Peyer's patch (tissue), 4 donors: ENCODE measurements at places on chromosomes 16 and 17.

- peak; percentile 51 for DNase-seq
Observed at GRCh38 chr17:79612468-79613194, 1.8 kb upstream of the RBFOX3 start.

GRCh38 chr16:27708651-27709050 is 158.7 kb downstream of the KATNIP start:
- no peak for DNase-seq

- DNase-seq, result no peak
Observed at GRCh38 chr17:72683506-72684404, 408.7 kb downstream of the SLC39A11 start.

GRCh38 chr17:81365148-81365600 is 30.1 kb upstream of the BAHCC1 start:
- DNase-seq, result no peak

DNA sequence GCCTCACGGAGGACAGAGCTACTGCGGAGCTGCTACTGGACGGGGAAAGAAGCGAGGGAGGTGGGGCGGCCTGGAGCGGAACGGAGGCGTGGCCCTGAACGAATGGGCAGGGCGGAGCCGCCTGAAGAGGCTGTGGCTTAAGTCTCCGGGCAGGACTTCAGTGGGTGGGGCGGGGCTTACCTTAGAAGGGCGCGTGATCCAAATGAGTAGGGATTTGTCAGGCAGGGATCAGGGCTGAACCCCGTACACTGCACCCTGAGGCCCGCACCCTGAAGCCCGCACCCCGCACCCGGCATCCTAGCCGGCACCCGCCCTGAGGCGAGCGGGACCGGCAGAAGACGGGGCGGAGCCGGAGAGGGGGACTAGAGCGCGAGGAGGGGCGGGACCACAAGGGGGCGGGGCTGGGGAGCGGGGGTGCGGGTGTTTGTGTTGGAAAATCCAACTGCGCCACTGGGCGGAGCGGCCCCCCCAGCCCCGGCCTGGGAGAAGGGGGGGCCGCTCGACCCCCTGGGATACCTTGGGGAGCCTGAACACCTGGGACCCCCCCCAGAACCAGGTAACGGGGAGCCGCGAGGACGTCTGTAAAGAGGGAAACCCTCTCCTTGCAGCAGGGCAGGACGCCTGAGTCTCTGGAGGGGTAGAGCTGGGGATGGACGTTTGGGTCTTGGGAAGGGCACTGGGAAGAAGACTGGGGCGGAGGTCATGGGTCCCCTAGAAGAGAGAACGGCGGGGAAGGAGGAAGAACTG is at the start of gene KDM6B:
Gene KDM6B, plus strand, starts transcription at position 423 of the 747 bp plus-strand sequence. CDS start 11,338 bp downstream, outside the sequence.
- DNase-seq, result peak; percentile 98

DNA sequence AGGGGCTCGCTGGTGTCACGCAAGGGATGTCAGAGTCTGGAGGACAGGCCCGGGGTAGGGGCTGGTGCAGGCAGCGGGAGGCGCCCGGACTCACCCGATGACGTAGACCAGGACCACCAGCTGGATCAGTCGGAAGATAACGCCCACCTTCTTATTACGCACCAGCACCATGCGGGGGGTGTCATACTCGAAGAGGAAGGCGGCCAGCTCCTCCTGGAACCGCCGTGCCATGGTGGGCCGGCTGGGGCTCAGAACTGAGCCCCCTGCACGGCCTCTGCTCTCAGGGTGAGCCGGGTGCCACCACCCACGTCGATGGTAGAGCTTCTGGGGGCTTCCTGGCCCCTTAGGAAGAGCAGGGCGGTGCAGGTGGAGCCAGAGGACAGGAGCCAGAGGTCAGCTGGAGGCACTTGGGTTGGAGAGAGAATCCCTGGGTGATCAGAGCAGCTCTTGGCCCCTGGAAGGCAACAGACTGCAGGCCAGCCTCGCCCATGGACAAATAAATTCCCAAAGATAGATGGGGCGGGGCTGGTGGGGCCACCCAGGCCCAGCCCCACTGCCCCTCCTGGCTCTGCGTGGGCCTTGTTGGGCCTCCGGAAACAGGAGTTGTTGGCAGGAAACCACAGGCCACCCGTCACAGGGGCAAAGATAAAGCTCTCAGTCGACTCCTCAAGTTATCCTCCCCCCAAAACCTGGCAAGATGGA is at the start of gene P2RX1:
Gene P2RX1, minus strand, starts transcription at position 471 of the 702 bp plus-strand sequence. Its CDS starts 240 bp downstream, at position 231.
- DNase-seq, result peak; percentile 81

- DNase-seq, result peak; percentile 84
Observed at GRCh38 chr16:88759245-88759975, 25.6 kb downstream of the PIEZO1 start.

- DNase-seq, result no peak
Observed at GRCh38 chr17:70030371-70030770, 44.7 kb upstream of the KCNJ16 start.

DNA sequence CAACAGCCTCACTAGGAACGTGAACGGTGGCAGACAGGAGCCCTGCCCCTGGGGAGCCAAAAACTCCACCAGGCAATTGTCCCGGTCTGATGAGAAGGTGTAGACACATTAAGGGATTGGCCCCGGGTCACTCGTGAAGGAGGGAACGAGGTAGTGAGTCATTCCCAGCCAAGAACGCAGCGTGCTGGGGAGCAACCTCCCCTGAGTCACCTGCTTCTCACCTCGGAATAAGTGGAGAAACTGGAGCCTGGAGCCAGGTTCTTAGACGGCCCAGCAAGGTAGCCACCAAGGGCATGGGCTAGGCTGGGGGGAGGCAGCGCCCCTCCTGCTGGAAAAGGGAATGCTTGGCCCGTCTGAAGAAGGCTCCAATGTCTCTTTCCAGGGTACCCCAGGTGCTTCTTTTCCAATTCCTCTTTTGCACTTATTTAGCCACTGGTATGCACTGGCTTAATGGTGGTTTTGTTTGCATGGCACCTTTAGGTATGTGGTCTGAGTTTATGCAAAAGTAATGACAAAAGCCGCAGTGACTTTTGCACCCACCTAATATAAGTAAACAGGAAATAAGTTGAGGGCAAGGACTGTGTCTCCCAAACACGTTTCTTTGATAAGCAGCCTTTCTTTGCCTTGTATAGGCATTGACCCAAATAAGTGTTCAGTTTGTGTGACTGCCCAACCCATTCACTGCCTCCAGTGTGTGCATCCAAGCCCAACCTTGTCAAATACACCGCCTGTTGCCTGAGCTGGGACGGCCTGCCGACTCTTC is 1.8 kb upstream of the HELZ start:
- DNase-seq, result peak; percentile 90
